ENCODE measurements at places on chromosomes 5 and 9.

DNA sequence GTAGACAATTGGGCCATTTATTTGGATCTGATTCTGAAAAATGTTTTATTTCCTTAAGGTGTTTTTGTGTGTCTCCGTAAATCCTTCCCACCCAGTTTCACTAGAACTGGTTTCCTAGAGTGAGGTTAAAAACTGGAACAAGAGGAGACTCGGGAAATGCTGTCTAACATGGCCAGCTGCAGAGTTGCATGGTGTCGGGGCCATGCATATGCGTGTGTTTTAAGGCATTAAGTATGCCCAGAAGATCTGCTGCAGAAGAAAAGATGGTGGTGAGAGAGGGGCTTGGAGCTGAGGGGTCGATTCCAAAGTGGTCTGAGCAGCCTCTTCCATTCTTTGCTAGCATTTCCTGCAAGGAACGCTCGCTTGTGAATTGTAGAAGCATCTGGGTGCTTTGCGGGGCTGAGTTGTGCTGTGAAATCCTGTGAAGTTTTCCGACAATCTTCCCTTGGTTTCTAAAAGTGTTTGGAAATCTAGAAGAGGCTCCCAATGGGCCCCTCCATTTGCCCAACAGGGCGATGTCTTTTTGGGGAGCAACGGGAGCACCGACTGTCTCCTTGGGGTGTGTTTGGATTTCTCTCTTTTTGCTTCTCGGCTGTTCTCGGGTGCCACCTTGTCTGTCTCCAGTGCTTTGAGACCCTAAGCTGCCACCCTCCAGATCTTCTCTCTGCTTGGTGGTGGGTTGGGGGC lies 113.8 kb downstream of the COL5A1 start:
- DNase-seq = no peak

GRCh38 chr5:83256091-83256780 lies 178.9 kb downstream of the XRCC4 start:
- no peak for DNase-seq

- no peak for DNase-seq
These were observed 92.4 kb upstream of the LIFR start for GRCh38 chr5:38648703-38649291.

- DNase-seq = no peak
These were observed 13.2 kb downstream of the P4HA2 start for GRCh38 chr5:132214491-132214890.

DNA sequence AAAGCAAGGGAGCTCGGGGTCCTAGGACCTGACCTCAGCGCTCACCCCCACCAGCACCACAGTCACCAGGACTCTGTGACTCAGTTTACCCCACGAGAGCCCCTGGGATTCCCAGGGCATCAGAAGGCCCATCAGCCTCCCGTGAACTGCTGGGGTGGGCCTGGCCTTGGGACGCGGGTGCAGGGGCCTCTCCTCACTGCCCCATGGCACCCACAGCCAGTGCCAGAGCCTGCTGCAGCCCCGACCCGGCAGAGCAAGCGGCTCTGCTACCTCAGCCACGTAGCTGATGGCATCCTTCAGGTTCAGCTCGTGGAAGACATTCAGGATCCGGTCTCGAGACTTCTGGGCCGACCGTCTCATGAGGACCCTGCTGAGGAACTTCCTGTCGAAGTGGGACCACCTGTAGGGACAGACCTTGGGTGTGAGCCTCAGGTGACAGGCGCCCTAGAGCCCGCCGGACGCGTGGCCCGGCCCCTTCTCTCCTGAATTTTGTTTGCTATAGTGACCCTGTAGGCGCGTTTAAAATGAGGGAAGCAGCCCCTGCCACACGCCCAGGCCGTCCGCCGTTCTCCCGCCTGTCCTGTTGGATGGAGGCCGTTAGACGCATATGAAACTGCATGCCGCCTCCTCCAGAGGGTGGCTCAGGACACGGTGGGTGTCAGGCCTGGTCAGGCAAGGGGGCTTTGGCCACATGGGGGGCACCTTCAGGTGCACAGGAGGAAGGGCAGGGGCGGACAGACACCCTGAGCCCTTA lies 36.8 kb downstream of the EXOC3 start:
- no peak for DNase-seq

DNA sequence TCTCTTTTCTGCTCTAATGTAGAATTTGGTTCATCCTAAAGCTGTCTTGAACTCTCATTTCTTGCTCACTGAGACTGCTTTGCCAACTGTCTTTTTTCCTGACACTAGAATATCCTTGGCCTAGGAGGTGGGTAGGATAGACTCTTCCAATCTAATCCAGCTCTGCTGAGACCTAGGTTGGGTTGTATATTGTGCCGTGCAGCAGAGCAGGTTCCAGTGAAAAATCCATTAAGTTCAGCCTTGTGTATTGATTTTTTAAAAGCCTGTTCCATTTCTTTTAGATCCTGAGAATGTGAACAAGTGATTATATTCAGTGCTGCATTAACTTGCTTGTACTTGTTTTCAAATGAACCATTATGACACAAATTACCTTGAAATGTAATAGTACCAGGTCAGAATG lies 539.6 kb downstream of the LRRC70 start:
- DNase-seq = no peak

DNA sequence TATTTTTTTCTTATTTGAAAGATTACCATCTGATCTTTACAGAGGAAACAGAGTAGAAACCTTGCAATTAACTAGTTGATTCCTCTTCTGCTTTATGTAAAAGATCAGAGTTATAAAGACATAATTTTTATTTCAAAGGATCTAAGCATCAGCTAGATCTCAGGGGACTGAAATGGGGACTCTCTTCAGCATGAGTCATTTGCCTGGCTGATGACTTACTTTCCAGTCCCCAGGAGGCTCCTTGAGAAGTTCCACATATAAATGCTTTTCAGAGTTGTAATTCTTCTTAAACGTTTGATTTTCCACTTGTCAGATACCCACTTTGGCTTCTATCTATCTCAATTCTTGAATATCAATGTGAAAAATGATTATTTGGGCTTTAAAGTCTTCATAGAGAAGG lies 389.4 kb downstream of the RAB3C start:
- no peak for DNase-seq

GRCh38 chr5:175652741-175653663 lies 4.9 kb upstream of the HRH2 start:
- DNase-seq = no peak
